Transverse colon (tissue), 4 donors: ENCODE measurements at places on chromosomes 7 and 10.
A peak's percentile ranks its signal among the peaks of the same experiment; 100 is the strongest.

GRCh38 chr7:133910761-133911160 is 216.4 kb upstream of the LRGUK start:
- no peak for DNase-seq

GRCh38 chr10:33143160-33143728 is 185.2 kb upstream of the ITGB1 start:
- no peak for DNase-seq

DNA sequence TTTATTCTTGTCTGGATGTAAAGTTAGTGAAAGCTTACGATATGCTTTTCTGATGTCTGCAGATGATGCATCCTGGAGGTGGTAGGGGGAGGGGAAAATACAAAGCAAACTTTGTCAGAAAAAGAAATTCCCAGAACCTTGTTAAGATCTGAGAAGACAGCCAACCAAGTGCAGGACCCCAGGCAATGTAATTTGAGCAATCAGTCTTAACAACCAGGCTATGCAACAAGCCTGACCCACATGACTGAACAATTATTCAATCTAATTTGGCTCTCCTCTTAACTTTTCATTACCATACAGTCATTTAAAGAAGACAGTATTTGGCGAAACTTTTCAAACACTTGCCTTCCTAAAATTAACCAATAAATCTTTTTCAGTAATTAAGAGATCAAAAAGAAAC is 74.5 kb downstream of the DNAJC1 start:
- DNase-seq, result no peak

- DNase-seq, result no peak
Measured at GRCh38 chr7:84454174-84454959, 259.8 kb upstream of the SEMA3A start.

GRCh38 chr7:20749906-20750305 is 36.8 kb downstream of the SP8 start:
- no peak for DNase-seq

DNA sequence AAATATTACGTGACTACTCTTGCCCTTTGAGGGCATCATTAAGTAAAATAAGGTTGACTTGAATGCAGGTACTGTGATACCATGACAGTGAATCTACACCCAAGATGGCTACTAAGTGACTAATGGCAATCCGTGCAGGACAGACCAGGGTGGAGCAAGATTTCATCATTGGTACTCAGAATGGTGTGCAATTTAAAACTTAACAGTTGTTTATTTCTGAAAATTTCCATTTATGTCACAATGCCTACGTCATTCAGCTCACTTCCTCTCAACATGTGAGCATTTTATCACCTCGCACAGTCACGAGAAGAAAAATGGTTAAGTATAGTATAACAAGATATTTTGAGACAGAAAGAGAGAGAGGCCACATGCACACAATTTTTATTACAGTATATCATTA is 50.3 kb upstream of the MET start:
- no peak for DNase-seq

DNA sequence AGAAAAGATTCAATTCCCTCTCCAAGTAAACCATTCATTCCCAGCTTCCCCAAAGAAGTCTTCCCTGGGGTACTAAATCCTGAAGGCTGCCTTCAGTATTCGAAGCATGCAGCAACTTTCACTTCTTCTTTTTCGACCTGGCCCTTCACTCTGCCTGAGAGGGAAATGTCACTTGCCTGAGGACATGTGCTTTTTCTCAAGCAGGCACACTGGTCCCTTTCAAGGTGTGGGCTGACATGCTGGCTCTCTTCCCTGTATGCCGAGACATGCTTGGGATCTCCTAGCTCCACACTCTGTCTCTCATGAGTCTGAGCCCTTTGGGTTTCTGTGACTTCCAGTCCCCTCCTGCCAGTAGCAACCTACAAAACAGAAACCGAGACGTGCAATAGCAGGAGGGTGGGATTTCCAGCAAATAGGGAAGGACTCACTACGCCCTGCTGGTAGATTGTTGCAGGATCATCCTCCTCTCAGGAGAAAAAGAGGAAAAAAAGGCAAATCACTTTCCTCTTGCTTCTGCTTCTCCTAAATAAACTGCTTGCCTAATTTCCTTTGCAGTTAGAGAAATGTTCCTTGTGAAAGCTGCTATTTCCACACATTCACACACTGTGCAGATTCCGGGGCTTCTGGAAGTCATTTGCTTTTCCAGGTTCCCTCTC is 33.5 kb downstream of the FIGNL1 start:
- no peak for DNase-seq

DNA sequence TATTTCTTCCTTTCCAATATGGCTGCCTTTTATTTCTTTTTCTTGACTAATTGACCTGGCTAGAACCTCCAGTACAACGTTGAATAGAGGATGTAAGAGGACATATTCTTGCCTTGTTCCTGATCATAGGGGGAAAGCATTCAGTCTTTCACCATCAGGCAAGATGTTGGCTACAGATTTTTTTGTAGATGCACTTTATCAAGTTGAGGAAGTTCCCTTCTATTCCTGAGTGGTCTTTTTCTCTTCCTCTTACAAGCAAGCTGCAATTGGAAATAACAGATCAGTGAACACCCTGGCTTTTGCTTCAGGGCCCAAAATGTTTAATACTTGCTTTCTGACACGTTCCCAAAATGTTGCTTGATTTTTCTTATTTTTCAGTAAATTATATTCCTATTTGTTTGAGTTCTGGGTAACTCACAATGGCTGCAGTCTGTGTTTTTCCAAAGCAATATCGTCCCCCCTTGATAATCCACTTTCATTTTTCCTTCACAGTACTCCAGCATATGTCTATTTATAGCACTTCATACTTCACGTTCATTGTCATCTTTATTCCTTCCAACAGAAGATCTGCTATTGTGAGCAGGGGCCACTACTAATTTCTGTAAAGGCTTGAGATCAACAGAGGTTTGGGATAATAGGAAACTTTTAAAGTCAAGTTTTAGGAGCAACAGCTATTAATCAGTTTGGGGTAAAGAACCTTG is 11.7 kb downstream of the CPEB3 start:
- DNase-seq, result no peak

GRCh38 chr10:76168437-76168836 is 737.0 kb downstream of the LRMDA start:
- no peak for DNase-seq

GRCh38 chr7:106177300-106177690 is 65.2 kb upstream of the SYPL1 start:
- no peak for DNase-seq

DNA sequence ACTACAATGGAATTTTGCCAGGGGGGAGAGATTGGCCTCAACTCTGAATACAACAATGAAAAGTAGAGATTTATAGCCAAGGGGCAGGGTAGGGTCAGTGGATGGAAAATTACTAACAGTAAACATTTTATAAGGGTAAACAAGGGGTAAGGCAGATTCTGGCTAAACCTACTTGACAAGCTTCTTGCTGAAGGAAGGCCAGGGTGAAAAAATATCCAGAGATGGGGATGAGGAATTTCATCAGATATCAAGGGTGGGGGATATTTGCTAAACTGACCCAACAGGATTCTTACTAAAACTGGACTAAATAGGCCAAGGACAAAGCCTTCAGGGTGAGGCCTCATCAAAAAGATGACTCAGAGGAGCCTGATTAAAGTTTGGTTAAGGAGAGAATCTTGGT is 156.3 kb downstream of the RTKN2 start:
- DNase-seq, result no peak

GRCh38 chr10:108789919-108790318 is 1133.4 kb downstream of the XPNPEP1 start:
- no peak for DNase-seq

GRCh38 chr7:13879994-13880686 is 109.3 kb downstream of the ETV1 start:
- DNase-seq, result no peak

DNA sequence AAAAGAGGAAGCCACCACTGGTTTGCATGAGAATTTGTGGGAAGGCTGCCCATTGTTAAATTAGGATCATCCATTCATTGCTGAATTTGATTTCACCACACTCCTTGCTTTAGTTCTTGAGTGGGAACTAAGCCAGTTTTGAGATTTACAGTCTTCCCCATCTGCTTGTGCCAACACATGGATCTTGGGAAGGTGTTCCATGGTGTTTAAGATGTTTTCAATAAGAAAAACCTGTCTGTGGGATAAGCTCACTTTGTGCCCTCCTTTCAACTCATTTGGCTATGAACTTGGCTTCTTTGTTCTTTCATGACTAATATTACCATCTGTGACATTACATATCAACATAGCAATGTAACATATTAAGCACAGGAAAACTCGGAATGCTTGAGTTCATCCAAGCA is 73.2 kb downstream of the INHBA start:
- DNase-seq, result no peak

GRCh38 chr7:18792871-18793595 is 297.5 kb downstream of the HDAC9 start:
- no peak for DNase-seq

- peak; percentile 70 for DNase-seq
Measured at GRCh38 chr7:101814991-101815825, 2.2 kb upstream of the CUX1 start.

- no peak for DNase-seq
Measured at GRCh38 chr7:138873220-138873892, 75.4 kb upstream of the ATP6V0A4 start.

- DNase-seq, result no peak
Measured at GRCh38 chr7:30083334-30083733, 51.5 kb upstream of the MTURN start.
